PC-9 (cell line): ENCODE measurements at places on chromosomes 4 and X.

GRCh38 chr4:153207567-153207966 lies 3.3 kb downstream of the TRIM2 start:
- no peak for DNase-seq
- H3K36me3 ChIP-seq = no peaks in the 10 kb centered on the region
- H3K4me1 ChIP-seq = peaks cover 15% of the 10 kb centered on the region
- H3K27me3 ChIP-seq = no peaks in the 10 kb centered on the region
- H3K27ac ChIP-seq = no peak overlapping the region

- no peak for DNase-seq
- no peak overlapping the region for H3K27ac ChIP-seq
- H3K27me3 ChIP-seq = peaks cover under 1% of the 10 kb centered on the region; the same call in 1 of the 2 replicates
- H3K4me3 ChIP-seq = no peak overlapping the region
- no peaks in the 10 kb centered on the region for H3K36me3 ChIP-seq
These were observed 1.3 kb upstream of the MAGEC1 start for GRCh38 chrX:141902366-141902765.

GRCh38 chr4:6984612-6985425 lies 58.4 kb upstream of the TADA2B start:
- peaks cover 24% of the 10 kb centered on the region for H3K4me1 ChIP-seq
- DNase-seq = no peak
- no peaks in the 10 kb centered on the region for H3K27me3 ChIP-seq

DNA sequence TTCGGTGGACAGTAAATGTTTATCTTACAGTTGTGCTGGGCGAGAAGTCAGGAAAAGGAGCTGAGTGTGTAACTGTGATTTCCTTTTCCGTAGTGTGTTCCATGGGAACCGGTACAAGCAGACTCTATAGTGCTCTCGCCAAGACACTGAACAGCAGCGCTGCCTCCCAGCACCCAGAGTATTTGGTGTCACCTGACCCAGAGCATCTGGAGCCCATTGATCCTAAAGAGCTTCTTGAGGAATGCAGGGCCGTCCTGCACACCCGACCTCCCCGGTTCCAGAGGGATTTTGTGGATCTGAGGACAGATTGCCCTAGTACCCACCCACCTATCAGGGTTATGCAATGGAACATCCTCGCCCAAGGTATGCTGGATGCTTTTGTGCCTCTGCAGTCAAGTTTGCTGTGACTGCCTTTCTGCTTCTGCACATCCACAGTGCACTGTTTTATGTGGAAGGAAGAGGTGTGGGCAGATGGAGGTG lies 27.4 kb downstream of the NOCT start:
- no peak for DNase-seq
- no peaks in the 10 kb centered on the region for H3K27me3 ChIP-seq
- no peaks in the 10 kb centered on the region for H3K4me1 ChIP-seq
- no peak overlapping the region for H3K27ac ChIP-seq
- H3K4me3 ChIP-seq = no peak overlapping the region

DNA sequence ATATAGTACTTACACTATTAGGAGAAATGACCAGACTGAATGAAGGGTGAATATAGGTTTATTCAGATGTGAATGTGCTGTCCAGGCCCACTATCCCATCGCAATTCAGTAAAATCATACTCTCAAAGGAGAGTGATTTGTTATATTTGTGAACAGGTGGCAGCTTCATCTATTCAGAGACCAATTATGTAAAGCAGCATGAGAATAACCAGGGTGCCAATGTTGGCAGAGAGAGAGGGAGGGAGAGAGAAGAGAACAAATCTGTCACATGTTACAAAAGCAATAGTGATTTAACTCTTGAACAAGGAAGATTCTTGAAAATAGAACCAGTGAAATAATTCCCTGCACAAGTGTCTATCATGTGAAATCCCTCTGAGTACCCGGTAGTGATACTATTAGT lies 38.9 kb upstream of the TLL1 start:
- no peaks in the 10 kb centered on the region for H3K36me3 ChIP-seq
- H3K4me1 ChIP-seq = no peaks in the 10 kb centered on the region
- no peak overlapping the region for H3K27ac ChIP-seq
- H3K4me3 ChIP-seq = no peak overlapping the region
